ENCODE measurements at places on chromosomes 5 and 9. TPM values are rescaled to one million over a fixed set of nuclear protein-coding genes. Genes with fewer than 3 reads are reported as not detected.

DNA sequence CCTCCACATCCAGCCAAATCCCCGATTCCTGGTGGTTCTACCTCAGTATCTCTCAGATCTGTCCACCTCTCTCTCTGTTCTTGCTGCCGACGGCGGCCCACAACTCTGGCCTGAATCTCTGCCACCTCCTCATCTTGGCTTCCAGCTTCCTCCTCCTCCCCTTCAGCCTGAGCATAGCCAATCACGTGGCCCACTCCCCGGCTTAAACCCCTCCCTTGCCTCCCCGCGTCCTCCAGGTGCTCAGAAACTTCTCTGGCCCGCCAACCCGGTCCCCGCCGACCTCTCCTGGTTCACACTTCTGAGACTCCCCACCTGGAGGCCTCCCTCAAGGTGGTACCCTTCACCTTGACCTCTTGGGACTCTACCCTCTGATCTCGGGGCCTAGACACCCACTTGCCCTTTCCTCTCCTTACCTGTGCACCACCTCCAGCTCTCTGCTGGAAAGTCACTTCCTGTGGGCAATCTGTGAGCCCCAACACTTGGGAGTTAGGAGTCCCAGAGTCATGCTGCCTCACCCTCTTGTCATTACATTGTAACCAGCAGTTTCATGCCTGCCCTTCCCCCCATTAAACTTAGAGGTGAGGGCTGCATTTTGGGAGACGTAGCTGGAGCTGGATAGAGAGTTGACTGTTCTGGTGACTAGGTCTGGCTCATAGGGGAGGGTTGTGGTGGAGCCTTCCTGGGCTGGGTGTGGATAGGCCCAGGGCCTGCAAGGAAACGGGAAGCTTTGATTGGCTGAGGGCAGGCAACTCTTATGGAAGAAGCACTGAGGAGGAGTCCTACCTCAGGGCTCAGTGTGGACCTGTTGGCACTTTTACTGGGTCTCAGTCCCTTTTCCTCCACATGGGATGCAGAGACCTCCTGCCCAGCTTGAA, 4.5 kb upstream of the SET start:
- DNase-seq: peak; percentile 48

GRCh38 chr5:158473016-158473635, 614.2 kb upstream of the CLINT1 start:
- no peak for DNase-seq

DNA sequence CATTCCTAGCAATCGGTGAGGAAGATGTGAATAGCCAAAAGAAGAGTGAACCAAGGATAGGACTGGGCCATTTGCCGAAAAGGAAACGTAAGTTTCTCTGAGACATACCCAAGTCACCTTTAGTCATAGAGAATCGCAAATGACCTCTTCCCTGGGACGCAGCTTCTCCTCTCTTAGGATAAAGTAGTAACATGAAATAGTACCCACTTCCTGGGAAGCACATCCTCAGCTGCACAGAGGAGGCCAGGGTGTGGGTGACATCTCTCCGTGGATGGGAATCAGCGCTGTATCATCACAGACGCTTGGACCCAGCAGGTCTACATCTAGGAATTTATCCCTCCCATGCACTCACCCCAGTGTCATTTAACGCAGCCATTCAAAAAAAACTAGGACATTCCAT, 120.9 kb upstream of the PHYKPL start:
- no peak for DNase-seq

DNA sequence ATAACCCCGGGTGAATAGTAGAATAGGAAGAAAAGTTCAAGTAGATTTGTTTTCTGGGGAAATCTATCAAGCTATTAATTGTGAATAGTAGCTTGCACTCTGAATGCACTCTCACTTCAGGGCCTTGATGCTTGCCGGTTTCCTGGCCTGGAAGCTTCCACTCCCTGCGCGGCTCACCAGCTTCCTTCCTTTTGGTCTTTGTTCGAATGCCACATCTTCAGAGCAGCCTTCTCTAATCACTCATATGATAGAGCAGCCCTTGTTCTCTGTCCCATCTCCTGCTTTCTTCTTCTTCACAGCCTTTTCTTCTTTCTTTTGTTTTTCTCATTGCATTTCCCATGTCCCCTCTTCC, 146.7 kb downstream of the MAST4 start:
- no peak for DNase-seq

DNA sequence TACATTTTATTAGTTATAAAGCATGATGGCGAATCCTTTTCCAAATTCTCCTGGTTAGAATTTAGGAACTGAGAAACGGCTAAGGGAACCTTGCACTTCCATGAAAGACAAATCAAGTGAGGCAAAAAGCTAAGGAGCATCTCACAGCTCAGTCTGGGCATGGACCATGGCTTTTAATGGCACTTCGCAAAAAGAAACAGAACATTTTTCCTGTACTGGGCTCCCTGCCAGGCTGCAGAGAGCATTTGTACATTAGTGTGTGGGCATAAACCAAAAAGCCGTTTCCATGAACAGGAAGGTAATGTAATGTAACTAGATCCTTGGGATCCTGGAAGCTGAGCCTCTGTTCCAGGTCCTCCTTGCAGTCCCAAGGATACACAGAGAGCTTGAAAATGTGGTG, 354.2 kb downstream of the MRPS30 start:
- DNase-seq: peak; percentile 25

- no peak for DNase-seq
These were observed 132.7 kb downstream of the SLC12A2 start for GRCh38 chr5:128216285-128216684.

GRCh38 chr5:10637944-10638343, 74.1 kb downstream of the ANKRD33B start:
- DNase-seq: no peak

GRCh38 chr9:92265154-92265553, 28.3 kb downstream of the IARS1 start:
- DNase-seq: no peak

- DNase-seq: no peak
These were observed 392.9 kb downstream of the RASEF start for GRCh38 chr9:82670000-82670399.

DNA sequence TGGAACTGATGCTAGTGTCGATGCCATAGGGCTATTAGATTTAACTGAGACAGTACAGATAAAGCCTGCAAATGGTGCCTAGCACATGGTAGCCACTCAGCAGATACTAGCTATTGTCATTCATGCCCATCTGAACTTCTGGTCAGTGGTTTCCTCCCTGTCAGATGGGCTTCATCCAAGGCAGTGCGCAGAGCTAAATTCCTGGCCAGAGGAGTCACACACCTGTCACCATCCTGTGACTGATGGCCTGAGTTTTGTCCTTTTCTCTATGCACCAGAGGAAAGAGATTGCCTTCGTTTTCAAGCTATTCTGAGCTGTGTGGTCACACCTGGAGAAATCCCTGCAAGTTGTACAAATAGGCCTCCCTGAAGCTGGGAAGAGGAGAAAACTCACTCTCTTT, 34.7 kb downstream of the MSX2 start:
- no peak for DNase-seq

- DNase-seq: no peak
These were observed 65.2 kb downstream of the LRRC70 start for GRCh38 chr5:62643556-62644451.

GRCh38 chr5:160926428-160926827, 74.4 kb upstream of the ATP10B start:
- peak; percentile 74 for DNase-seq

- DNase-seq: no peak
These were observed 128.7 kb upstream of the BOD1 start for GRCh38 chr5:173745123-173745522.

GRCh38 chr5:93206203-93206602, 374.8 kb downstream of the NR2F1-AS1 start:
- no peak for DNase-seq

DNA sequence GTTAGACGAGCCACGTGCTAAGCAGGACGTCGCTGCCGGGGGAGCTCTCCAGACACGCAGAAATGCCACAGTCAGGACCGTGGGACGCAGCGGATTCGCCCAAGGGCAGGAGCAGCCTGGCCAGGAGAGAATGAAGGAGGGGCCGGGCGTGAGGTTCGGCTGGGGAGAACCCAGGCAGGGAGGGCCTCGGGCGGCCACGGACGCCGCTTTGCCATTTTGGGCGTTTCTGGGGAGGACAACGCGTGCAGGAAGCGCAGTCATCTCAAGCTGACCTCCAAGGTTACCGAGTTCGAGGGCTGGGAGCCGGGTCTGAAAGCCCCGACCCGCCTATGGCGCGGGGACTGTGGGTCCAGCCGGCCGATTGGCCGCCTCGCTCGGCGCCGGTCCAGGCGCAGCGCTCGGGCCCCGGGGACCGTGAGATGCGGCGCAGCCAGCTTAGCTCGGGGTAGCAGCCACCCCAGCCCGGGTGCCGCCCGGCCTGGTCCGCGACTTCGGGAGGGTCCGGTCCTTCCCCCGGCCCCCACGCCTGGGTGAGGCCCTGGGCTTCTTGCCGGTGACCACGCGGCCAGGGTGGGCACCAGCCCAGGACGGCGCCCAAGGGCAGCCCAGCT, 760 bp upstream of the MAN1B1 start:
- peak; percentile 32 for DNase-seq

- DNase-seq: no peak
These were observed 40.3 kb downstream of the HEXB start for GRCh38 chr5:74725331-74725730.

DNA sequence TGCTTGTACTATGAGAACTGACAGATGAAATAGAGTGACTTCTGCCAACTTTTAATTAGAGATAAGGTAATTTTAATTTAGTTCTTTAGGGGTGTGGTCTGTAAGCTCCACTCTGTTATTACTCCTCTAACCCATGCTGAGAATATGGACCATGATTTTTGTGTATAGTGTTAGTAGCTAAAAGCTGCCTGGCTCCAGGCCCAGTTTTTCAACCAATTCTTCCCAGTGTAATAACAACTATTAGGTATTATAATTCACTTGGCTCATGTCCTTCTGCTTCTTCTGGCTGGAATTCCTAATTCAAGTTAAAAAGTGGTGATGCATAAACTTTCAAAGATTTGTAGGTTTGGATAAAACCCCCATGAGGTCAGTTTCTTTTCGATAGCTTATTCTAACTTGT, 216.3 kb downstream of the ISL1 start:
- no peak for DNase-seq

- peak; percentile 43 for DNase-seq
These were observed 343.2 kb upstream of the DAP start for GRCh38 chr5:11104210-11104609.

- peak; percentile 50 for DNase-seq
These were observed 617.8 kb downstream of the PDE4D start for GRCh38 chr5:59275510-59276324.

GRCh38 chr5:159426694-159427093, 96.4 kb upstream of the IL12B start:
- DNase-seq: no peak

- no peak for DNase-seq
These were observed 11.6 kb downstream of the NAIP start for GRCh38 chr5:71013575-71013974.

GRCh38 chr9:131661568-131662288, 78.1 kb downstream of the RAPGEF1 start:
- no peak for DNase-seq

- DNase-seq: no peak
These were observed 30.4 kb upstream of the TCF7 start for GRCh38 chr5:134084022-134084565.

DNA sequence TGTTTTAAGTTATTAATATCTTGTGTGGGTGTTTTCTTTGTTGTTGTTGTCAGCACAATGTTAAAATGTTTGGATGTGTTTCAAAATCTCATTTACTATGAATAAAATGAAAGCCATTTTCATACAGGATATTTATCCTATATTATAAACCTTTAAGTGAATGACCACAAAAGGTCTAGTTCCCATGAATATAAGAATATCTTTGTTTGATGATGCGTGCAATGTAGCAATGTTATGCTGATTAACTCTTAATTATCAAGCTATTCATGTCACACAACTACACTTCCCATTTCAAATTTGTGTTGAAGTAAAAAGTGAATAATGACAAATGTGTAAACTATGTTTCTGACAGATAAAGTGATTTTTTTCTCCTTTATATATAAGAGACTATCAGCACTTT, 59.8 kb downstream of the MEF2C start:
- DNase-seq: no peak

DNA sequence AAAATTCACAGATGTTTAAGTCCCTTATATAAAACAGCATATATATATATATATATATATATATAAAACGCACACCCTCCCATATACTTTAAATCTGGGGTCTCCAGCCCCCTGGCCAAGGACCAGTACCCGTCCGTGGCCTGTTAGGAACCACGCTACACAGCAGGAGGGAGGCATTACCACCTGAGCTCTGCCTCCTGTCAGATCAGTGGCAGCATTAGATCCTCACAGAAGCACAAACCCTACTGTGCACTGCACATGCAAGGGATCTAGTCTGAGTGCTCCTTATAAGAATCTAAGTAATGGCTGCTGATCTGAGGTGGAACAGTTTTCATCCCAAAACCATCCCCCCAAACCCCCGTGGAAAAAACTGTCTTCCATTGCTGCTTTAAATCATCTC, 9.0 kb downstream of the PSIP1 start:
- no peak for DNase-seq

GRCh38 chr5:12883395-12883794, 979.1 kb upstream of the CTNND2 start:
- DNase-seq: no peak

The SHOC1 gene
- total RNA-seq: not detected

The FBXO10 gene
- total RNA-seq: 17.5 TPM

The GDA gene
- total RNA-seq: not detected

The PCDHB9 gene
- 7.3 TPM for total RNA-seq

The POU5F2 gene
- 0.49 TPM for total RNA-seq

The SRP19 gene
- total RNA-seq: 78.1 TPM

The TMEM203 gene
- total RNA-seq: 45.7 TPM

The ROR2 gene
- 3.2 TPM for total RNA-seq

The EXD3 gene
- total RNA-seq: 7.9 TPM

Measured in G401 (cell line).